GM12892 (cell line): ENCODE measurements at places on chromosomes 3 and 15.

DNA sequence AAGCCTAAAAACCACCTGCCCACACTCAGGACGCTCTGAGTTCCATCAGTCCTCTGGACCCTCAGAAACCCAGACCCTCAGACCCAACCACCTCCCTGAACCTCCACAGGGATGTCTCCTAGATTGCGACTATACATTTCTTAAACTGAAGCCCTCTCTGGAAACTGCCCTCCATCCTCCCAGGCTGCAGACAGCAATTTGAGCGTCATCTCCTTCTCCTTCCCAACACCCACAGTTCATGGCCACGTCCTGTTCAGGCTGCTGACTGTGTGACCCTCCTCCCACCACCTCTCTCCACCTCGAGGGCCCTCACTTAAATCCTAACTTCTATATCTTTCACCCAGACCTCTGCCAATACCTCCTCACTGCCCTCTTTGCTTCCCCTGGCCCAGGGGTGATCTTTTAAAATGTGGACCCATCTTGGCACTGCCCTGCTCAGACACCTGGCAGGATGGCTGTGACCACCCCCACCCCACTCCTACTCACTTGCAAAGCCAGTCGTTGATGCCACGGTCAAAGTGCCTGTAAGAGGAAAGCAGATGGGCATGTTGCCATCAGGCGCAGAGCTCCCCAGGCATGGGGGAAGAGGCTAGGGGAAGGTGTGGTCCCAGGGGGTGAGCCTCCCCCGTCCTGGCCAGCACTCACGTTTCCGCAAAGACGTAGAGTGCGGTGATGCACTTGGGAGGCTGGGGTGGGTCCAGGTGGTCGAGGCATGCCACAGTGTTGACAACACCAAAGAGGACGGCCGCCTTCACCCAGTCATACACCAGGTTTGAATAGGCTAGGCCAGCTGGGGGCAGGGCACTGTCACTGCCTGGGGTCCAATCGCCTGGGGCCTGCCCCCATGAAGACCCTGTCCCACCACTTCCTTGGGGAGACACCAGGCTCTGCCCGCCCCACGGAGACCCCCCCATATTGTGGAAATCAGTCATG lies 6.0 kb downstream of the HHATL start:
- DNase-seq, result no peak

- no peak for DNase-seq
These were observed 24.1 kb upstream of the ARHGEF3 start for GRCh38 chr3:56825567-56826438.

DNA sequence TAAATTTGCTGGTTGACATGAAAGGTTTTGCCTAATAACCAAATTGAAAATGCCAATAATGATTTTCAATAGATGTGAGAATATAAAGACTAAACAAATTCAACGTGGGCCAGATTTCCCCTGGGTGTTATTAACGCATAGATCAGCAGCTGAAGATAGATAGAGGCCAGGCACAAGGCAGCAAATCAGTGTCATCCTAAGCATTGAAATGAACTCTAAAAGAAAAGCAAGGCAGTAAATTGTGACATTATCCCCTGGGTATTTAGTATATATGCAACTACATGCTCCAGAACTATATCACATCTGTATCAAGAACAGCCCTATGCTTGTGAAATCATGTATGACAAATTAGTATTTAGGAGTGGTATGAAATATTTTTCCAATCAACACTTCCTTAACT lies 167.1 kb upstream of the EPHA3 start:
- no peak for DNase-seq

- no peak for DNase-seq
These were observed 61.6 kb upstream of the MAP4 start for GRCh38 chr3:48077815-48078214.

DNA sequence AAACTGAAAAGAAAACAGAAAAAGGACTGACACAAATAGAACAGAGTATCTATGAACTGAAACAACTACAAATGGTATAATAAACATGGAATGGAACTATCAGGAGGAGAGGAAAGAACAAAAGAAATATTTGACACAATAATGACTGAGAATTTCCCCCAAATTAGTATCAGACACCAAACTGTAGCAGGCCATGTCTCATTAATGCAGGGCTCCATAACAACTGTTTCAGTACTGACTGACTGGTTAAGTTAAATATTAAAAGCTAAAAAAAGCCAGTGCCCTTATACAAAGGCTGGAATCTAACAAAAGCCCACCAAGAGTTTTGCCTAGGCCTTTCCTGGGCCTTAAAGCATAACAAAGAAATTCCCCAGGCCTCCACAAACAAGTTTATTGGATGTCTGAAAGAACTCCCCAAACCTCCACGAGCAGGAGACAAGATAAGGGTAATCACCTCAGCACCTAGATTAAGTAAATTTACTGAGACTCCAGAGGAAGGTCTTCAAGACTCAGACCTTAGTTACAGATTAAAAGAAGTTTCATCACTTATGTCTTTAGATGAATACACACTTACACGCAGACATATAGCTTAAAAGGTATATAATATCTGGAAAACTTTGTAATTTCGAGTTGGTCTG lies 45.7 kb downstream of the KPNA1 start:
- no peak for DNase-seq

GRCh38 chr3:196988241-196989029 lies 19.8 kb upstream of the PIGZ start:
- DNase-seq, result peak; percentile 11

GRCh38 chr3:119085070-119085439 lies 50.4 kb upstream of the IGSF11 start:
- DNase-seq, result no peak

- DNase-seq, result no peak
These were observed 42.2 kb upstream of the PTX3 start for GRCh38 chr3:157394411-157394810.

DNA sequence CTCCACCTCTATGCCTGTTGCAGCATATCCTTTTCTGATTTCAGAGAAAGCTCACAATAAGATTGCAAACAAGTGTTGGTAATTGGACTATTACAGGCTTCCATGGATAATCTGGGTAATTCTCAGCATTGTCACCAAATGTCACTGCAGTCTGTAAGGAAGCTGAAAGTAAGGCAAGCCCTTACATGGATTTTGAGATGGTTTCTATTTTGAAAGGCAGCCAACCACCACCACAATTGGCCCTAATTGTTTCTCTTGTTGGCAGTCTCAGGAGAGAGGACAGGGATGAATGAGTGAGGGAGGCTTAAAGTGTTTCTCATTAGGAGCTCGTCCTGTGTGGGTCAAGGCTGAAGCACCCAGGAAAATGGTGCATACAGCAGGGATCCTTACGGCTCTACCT lies 879.9 kb downstream of the TUSC7 start:
- DNase-seq, result no peak

DNA sequence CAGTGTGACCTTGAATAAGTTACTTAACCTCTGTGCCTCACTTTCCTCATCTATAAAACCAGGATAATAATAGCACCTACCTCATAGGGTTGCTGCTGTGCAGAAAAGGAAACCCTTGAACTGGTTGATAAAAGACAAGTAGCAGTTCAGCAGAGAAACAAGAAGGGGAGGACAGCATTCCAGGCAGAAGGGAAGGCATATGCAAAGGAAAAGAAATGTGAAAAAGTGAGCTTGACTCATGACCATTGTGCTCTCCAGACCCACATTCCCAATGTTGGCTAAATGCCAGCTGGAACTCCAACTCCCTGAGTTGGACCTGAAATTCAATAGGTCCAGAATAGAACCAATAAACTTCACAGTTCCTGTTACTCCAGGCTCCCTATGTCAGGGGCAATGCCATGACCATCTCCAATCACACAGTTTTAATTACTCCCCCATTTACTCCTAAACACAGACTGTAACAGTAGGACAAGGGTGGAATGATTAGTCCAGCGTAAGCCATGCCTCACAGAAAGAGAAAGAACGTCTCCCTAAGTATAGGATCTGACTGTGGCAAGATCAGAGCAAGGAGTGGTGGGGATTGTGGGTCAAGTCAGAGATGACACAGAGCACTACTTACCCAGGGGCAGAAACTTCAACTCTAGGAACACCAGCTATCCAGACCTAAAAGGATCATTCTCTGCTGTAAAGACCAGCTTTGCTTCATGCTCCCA lies 26.9 kb downstream of the PRKAR2A start:
- no peak for DNase-seq

GRCh38 chr3:46312991-46313390 lies 40.9 kb upstream of the CCR2 start:
- no peak for DNase-seq

GRCh38 chr15:86483936-86484335 lies 404.3 kb downstream of the AGBL1 start:
- no peak for DNase-seq

DNA sequence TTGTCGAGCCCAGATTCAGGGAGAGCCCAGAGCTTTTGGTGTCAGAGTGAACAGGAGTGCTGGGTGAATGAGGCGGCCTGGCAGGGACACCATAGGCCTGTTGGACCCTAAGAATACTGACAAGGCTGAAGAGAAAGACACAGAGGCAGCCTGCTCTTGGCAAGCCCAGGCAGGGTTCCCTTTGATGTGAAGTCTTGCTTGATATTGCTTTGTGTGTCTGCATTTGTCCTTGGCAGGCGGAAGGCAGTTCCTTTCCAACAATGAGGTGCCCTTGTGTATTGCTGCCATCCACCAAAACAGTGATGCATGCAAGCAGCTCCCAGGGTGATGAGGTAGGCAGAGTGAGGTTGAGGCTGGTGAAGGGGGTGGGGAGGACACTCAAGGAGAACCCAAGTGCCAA lies 152.7 kb upstream of the TSC22D2 start:
- no peak for DNase-seq

- no peak for DNase-seq
These were observed 71.0 kb downstream of the SOX14 start for GRCh38 chr3:137835096-137835495.

DNA sequence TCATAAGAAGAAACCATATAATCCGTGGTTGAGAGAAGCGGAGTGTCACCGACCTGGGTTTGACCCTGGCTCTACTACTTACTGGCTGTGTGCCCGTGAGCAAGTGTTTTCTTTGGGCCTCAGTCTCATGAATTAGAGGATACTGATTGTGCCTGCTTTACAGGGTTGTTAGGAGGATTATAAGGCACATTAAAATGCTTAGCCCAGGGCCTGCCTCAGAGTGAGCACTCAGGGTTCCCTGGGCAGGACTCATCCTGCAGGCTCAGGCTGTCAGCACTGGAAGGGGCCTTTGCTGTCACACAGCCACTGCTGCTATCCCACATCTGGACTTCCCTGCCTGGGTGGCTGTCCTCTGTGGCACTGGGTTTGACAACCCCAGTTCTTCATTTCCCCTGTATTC lies 4.7 kb downstream of the PLA2G4F start:
- no peak for DNase-seq

GRCh38 chr15:58666957-58667356 lies 82.5 kb downstream of the ADAM10 start:
- DNase-seq, result no peak

DNA sequence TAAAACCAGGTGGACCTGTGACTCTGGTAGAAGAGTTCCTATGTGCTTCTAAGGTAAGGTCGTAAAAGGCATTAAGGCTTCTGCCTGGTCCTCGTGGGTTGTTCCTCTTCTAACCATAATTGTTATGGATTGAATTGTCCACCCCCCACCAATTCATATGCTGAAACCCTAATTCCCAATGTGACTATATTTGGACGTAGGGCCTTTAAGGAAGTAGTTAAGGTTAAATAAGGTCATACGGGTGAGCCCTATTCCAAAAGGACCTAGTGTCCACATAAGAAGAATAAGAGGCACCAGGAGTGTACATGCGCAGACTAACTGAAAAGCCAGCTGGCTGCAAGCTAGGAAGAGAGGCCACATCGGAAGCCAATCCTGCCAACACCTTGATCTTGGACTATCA lies 1.9 kb downstream of the ADPGK start:
- DNase-seq, result no peak
